ENCODE measurements at places on chromosomes 6 and 20. TPM values are rescaled to one million over a fixed set of nuclear protein-coding genes. Genes with fewer than 3 reads are reported as not detected.

GRCh38 chr20:23917024-23917725 lies 37.6 kb upstream of the CST5 start:
- DNase-seq, result no peak

The PPP1R16B gene
- total RNA-seq, result 0.62 TPM

DNA sequence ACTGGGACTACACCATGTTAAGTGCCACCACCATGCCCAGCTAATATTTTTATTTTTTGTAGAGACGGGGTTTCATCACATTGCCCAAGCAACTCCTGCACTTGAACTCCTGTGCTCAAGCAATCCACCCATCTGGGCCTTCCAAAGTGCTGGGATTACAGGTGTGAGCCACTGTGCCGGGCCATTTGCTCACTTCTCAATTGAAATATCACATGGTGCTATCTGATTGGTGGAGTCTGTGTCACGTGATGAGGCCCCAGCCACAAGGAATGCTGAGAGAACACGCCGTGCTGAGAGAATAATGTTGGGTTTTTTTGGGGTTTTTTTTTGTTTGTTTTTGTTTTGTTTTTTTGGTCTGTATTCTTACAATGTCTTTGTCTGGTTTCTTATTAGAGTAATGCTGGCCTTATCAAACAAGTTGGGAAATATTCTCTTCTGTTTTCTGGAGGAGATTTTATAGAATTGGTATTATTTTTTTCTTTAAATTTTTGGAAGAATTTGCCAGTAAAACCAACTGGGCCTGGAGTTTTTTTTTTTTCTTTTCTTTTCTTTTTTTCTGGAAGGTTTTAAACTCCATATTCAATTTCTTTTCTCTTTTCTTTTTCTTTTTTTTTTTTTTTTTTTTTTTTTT lies 183.2 kb upstream of the KCNG1 start:
- no peak for DNase-seq

GRCh38 chr6:33143113-33143770 lies 49.0 kb downstream of the COL11A2 start:
- DNase-seq, result no peak

DNA sequence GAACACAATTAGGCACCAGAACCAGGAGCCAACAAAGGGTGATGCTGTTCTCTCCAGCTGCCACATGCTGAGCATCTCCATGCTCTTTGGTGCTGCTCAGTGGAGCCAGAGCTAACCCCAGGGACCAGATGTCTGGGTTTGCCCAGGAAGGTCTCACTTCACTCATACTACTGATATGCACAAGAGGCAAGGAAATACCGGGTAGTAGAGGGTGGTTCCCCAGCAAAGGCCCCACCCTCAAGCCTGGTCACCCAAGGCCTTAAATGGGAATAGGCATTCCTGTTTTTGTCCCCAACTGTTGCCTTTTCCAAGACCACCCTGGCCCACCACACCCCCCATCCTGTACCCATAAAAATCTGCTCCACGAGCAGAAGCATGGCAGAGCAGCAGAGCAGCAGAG lies 204.5 kb upstream of the TAB2 start:
- no peak for DNase-seq

DNA sequence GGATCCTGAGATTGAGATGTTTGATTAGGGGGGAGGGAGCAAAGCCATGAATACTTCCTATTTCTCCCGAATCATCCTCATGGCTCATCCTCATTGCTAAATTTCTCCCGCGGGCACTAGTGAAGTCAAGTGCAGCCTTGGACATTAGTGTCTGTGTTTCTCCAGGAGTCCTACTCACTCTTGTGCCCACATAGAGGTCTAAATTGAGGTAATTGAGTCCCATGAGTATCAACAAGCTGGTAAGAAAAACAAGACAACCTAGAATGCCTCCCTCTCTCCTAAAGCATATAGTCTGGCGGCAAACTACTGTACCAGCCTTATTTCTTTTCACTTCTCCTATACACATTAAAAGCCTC lies 420 bp downstream of the CENPQ start:
- no peak for DNase-seq
